COLO829 (cell line): ENCODE measurements at places on chromosomes 12 and 14.

DNA sequence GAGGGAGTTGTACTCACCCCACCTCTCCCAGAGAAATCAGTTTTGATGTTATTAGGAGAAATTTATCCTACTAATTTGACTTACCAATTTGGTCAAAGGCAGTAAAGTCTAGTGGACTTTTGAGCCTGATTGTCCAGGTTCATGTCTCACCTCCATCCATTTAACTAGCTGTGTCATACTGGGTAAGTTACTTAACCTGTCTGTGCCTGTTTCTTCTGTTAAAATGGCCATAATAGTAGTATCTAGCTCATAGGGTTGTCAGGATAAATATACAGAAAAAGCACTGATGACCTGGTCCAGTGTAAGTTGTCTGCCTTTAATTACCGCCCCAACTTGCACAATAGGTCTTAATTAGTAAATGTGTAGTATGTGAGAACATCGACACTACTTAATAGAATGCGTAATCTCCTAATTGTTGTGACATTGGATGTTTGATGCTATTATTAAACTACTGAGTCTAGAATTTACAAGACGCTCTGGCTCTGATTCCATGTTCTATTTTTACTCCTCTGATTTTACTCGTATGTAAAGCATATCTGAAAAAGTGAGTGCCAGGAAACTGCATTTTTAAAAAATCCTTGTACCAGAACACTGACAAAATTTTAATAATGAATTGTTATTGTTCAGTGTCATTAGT is 1.5 kb downstream of the RAB21 start:
- DNase-seq: no peak

- DNase-seq: no peak
Observed at GRCh38 chr12:15049461-15050153, 76.8 kb downstream of the PDE6H start.

GRCh38 chr14:44981198-44981597 is 19.2 kb downstream of the TOGARAM1 start:
- no peak for DNase-seq

DNA sequence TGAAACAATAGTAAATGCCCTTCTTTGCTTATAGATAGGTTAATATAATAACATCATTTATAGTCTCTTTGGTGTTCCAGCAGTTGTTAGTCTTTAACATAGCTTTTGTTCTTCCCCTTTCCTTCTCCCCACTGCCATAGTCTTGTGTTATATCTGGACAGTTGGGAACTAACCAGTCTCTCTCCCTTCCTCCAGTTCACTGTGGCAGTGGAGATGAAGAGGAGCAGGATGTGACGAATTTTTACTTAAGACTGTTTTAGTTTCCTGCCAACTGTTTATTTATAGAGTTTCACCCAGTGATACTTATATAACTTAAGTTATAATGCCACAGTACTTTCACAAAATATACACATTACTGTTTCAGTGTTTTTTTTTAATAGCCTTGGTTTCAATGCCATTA is 277.4 kb downstream of the PDZRN4 start:
- DNase-seq: peak; percentile 20

DNA sequence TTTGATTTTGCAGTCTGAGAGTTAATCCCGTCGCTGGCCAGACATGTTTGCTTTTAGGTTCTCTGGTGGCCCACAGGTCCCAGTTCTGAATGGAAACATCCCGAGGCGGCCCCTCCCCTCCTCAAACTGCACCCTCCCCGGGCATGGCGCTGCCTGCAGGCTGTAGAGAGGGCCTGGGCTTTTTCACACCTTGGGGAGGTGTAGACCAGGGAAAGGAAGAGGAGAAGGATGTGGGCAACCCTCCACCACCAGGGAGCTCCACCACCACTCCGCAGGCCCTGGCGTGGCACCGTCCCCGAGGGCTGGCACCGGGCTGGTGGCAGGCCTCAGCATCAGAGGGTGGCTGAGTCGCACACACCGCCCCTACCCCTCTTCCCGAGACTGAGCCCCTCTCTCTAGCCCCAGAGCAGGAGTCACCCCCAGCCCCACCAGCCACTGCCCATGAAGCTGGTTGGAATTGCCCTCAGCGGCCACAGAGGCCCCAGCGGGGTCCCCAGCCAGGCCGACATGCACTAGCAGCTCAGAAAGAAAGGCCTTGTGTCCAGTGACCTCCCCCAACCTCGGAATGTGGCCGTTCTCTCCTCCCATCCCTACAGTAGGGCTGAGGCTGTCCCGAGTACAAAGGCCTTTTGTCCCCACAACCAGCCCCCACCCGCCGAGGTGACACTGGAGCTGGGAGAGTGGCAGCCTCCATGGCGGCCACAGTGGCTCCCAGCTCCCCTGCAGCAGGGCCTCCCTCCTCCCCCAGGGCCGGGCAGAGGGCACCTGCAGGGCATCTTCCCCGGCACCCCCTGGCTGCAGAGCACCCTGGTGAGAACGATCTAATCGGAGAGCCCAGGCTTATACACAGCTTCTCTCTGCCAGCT is 23.5 kb upstream of the INF2 start:
- DNase-seq: peak; percentile 96

GRCh38 chr12:67747869-67748742 is 99.6 kb downstream of the DYRK2 start:
- peak; percentile 79 for DNase-seq

DNA sequence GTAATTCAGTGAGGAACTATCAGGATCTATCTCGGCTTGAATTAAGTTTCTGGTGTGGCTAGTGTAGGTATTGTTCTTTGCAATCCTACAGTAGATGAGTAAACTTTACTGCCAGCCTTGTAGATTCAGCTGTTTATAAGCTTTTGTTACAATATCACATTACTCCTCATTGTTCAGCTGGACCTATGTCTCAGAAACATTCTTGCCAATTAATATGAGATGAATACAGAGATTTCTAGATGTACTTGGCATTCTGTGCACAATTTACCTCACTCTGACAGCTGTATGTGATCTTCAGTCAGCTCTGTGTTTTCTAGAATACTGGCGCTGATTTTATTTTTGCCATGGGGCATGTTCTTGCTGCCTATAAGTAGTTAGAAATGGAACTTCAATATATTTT is 55.7 kb downstream of the METTL25 start:
- no peak for DNase-seq

DNA sequence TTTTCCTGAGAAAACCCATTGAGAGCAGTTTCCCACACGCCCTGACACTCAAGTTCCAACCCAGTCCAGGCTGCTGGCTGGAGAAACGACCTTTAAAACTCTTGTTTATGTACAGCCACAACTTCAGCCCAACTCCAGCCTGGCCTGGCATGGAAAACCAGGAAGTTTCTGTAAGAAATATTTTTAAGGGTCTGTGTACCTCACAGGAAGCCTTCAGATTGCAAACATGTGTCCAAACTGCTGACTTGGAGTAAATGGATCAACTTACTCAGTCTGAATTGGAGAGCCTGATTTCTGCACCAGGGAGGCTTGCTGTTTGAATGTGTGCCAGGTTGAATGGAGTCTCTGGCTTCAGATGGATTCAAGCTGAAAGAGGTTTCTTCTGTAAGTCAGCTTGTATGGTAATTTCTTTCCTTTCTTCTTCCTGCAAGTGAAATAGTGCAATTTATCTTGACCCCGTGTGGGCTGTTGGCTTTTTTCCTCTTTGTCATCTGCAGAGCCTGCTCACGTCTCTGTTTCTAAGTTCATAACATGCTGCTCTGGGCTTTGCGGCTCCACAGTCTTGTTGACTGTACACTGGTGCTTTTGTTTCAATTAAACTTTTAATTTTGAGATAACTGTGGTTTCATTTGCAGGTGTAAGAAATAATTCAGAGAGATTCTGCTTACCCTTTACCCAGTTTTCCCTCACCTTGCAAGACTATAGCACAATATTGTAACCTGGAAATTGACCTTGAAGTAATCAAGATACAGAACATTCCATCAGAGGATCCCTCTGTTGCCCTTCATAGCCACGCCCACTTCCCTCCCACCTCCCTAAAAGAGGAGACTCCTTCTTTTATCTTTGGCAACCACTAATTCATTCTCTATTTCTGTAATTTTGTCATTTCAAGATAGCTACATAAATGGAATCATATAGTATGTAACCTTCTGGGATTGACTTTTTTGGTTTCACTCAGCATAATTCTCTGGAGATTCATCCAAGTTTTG is 109.7 kb upstream of the PRMT8 start:
- no peak for DNase-seq

- DNase-seq: no peak
Observed at GRCh38 chr14:104688505-104689108, 811 bp upstream of the INF2 start.

- no peak for DNase-seq
Observed at GRCh38 chr14:65501328-65501727, 88.8 kb downstream of the FUT8 start.

- no peak for DNase-seq
Observed at GRCh38 chr14:57987051-57987450, 121.2 kb upstream of the SLC35F4 start.

DNA sequence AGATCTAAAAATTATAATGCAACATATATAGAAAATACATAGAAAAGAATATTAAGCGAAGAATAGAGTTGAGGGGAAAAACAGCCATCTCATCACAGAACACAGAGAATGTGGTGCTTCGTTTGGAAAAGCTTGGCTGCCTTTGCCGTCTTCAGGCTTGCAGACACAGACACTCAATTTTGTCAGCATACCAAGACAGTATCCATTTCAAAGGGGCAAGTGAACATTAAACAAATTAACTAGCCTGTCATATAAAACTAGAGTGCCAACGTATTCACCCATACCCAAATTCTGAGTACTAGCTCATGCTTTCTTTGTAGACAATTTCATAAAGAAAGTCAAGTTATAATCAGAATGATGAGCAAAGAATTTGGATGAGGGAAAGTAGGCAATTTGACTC is 40.5 kb downstream of the DMAC2L start:
- no peak for DNase-seq

GRCh38 chr14:104429291-104429861 is 150.2 kb upstream of the C14orf180 start:
- no peak for DNase-seq

- no peak for DNase-seq
Observed at GRCh38 chr12:2013086-2013485, 8.8 kb upstream of the DCP1B start.

- no peak for DNase-seq
Observed at GRCh38 chr12:95653771-95654546, 102.7 kb upstream of the USP44 start.

DNA sequence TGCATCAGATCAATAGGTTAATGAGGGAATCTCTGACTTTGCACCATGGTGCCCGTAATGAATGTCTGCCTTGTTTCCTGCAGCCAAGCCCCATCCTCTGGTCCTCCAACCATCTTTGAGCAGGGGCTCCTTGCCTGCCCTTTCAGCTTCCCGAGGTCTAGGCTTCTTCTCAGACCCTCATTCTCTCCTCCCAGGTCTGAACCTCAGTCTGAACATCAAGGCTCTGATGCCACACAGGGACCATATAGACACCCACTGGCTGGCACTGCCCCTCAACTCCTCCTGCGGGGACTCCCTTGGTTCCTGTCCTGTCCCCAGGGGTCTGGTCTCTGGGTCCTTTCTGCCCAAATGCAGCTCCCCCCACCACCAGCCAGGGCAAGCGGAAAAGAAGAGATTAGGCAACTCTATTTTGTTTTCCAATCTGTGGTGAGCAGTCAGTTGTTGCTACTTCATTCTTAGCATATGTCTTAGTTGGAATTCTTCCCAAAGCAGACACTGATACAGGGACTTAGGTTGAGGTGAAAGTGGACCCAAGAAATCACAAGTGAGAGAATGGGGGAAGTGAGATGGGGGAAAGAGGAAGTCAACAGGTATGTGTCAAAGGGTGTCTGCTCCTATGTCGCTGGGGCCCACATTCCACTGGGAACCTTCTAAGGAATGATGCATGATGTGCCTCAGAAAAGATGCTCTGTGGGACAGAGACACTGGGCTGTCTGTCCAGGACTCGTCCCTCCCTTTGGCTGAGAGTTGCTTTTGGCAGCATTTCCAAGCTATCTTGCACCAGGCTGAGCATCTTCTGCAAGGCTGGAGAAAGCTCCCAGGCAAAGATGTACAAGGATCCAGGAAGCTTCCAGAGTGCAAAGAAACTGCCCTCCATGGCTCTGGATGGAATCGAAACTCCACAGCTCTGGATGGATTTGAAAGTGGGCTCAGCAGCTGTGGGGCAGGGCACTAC is 1096.5 kb upstream of the TMEM132C start:
- no peak for DNase-seq

DNA sequence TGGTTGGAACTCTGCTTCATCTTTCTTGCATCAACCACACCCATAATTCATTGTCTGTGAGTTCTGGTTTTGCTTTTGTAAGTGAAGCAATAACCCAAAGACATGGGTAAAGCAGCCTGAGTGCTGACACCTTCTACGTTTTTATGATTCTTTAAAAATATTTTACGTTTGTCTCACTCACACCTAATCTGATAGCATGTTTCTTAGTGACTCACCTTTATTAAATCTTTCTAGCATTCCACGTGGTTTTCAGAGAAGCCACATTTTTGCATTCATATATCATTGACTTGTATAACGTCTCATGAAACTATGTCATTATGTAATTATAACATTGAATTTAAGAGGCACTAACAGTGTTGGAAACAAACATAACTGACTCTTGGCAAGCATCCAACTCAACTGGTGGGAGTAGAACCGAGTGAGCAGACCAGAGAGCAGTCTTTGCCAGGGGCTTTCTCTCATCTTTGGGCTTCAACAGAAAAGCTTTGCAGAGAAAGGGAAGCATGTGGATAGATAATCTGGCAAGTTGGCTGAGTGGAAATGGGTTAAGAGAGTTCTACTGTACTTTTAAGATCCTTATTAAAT is 118.8 kb downstream of the TPH2 start:
- DNase-seq: no peak

DNA sequence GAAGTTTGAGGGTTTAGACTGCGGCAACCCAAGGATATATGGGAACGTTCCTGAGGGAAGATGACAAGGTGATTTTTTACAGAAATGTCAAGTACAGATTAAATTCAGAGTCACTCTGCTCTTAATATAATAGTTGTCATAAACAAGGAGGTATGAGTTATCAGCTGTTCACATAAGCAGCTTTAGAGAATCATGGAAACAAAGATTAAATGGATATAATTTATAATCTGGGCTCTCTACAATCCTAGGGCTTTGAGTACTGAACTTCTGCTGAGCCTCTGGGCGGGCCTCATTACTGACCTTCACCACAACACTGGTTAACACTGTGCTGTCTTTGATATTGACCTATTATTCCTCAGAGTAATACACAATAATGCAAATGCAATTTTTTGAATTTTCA is 577.8 kb downstream of the RPS29 start:
- DNase-seq: no peak
